ENCODE measurements at places on chromosomes 6 and 20.

GRCh38 chr20:23156170-23156841, 70.2 kb upstream of the CD93 start:
- DNase-seq: peak; percentile 94

- no peak for DNase-seq
Observed at GRCh38 chr6:116876635-116877611, at the start of gene RFX6. TSS of gene RFX6 (plus strand) at chr6:116877242. CDS start at chr6:116877276, 34 bp downstream.

GRCh38 chr6:25706314-25707014, 48.1 kb upstream of the SLC17A4 start:
- no peak for DNase-seq

DNA sequence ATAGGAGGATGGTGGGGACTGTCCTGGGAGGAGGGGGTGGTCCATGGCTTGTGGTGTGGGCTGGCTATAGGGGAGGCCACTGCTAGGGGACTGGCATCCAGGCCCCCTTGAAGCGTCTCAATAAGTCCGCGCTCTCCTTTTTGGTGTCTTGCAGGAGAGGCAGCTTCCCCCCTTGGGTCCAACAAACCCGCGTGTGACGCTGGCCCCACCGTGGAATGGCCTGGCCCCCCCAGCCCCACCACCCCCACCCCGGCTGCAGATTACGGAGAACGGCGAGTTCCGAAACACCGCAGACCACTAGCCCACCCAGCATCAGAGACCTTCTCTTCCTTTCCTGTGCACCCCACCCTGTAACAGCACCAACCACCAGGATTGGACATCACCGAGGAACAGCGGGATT, 2.8 kb upstream of the ZBTB9 start:
- DNase-seq: no peak

DNA sequence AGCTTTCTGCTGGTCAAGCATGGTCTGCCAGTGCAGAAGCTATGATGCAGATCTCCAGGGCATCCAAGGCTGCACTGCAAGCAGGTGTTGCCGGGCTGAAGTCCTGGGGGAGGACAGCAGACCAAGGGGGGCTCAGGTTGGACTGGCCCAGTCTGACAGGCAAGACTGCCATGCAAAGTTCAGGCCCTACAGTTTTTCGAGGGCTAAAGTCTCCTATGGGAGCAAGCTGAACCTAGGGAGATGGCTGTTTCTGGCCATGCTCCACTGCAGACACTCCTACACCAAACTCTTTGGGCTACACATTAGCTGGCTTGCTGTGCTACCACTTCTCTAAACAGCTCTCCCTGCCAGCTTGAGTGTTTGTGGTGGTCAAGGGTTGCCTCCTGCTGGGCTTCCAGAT, 130.0 kb upstream of the SYNCRIP start:
- DNase-seq: peak; percentile 1

Data from inflammatory macrophage (primary cell).